ENCODE measurements at places on chromosomes 7 and 10. TPM values are rescaled to one million over a fixed set of nuclear protein-coding genes. Genes with fewer than 3 reads are reported as not detected.

The PRSS37 gene
- total RNA-seq = not detected

The ZNF775 gene
- total RNA-seq = 10.2 TPM

The C1QL3 gene
- total RNA-seq = 70.5 TPM

The HTR5A gene
- 2.9 TPM for total RNA-seq

The FAM241B gene
- total RNA-seq = 13.9 TPM

The RNF32 gene
- total RNA-seq = 1.2 TPM

The ACADSB gene
- total RNA-seq = 14.3 TPM

The MMD2 gene
- total RNA-seq = 2.4 TPM

The DPYSL4 gene
- 43.6 TPM for total RNA-seq

The AKR1D1 gene
- total RNA-seq = not detected

The CLCN1 gene
- total RNA-seq = under 0.01 TPM

The SLIT1 gene
- total RNA-seq = 48.9 TPM

The ADAM12 gene
- total RNA-seq = 2.9 TPM

The TMEM176B gene
- 2.4 TPM for total RNA-seq

The HABP2 gene
- total RNA-seq = not detected

The MDFIC gene
- 6.1 TPM for total RNA-seq

The NXPH1 gene
- 41.6 TPM for total RNA-seq

The CAV2 gene
- 25.7 TPM for total RNA-seq

The MKI67 gene
- total RNA-seq = 1.2 TPM

The PRSS1 gene
- total RNA-seq = not detected

The GIMAP7 gene
- 2.4 TPM for total RNA-seq

The MYL10 gene
- total RNA-seq = not detected

The C1GALT1 gene
- 33.4 TPM for total RNA-seq

The FKBP6 gene
- total RNA-seq = not detected

The GATA3 gene
- not detected for total RNA-seq

The OPALIN gene
- total RNA-seq = not detected

The CTAGE8 gene
- total RNA-seq = 0.41 TPM

The PAPOLB gene
- total RNA-seq = 0.82 TPM

The EXOC4 gene
- total RNA-seq = 286 TPM

The YKT6 gene
- 53.0 TPM for total RNA-seq

The TEX36 gene
- total RNA-seq = 0.41 TPM

The TCTN3 gene
- total RNA-seq = 16.3 TPM

The HTRA1 gene
- total RNA-seq = 41.2 TPM

The VSIR gene
- total RNA-seq = 2.0 TPM

The IFIT1B gene
- 0.41 TPM for total RNA-seq

The LZTS2 gene
- 15.5 TPM for total RNA-seq

The CBLL1 gene
- total RNA-seq = 20.4 TPM

The FFAR4 gene
- total RNA-seq = not detected

The ENTPD7 gene
- 10.2 TPM for total RNA-seq

The TCF7L2 gene
- 0.82 TPM for total RNA-seq

The PLPP4 gene
- 18.8 TPM for total RNA-seq

The ABCB8 gene
- 22.8 TPM for total RNA-seq

The BLNK gene
- total RNA-seq = 0.41 TPM

The BICC1 gene
- total RNA-seq = 4.5 TPM

The TRIP6 gene
- 4.1 TPM for total RNA-seq

The SLC26A5 gene
- total RNA-seq = not detected

The TRIL gene
- 17.5 TPM for total RNA-seq

The SLC39A12 gene
- 4.5 TPM for total RNA-seq

The GPR15LG gene
- not detected for total RNA-seq
